AG04449 (cell line): ENCODE measurements at places on chromosomes 5 and 9.

- no peak for DNase-seq
Measured at GRCh38 chr5:81883371-81883770, 88.5 kb upstream of the ATG10 start.

DNA sequence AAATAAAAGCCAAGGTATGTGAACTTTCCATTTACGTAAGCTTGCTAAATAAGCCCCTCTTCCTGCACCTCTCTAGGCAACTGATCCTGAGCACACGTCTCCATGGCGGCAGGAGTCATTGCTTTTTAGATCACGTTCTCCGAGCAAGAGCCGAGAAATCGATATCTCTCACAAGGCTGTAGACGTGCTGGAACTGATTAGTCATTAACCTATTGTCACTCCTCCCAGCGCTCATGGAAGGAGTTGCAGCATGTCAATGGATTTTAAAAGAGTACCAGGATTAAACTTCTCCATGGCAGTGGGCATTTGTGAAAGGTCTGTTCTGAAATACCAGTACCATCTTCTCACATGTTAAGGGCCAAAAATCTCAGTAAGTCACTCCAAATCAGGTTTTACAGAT lies 4.7 kb upstream of the ADCY2 start:
- DNase-seq: no peak

DNA sequence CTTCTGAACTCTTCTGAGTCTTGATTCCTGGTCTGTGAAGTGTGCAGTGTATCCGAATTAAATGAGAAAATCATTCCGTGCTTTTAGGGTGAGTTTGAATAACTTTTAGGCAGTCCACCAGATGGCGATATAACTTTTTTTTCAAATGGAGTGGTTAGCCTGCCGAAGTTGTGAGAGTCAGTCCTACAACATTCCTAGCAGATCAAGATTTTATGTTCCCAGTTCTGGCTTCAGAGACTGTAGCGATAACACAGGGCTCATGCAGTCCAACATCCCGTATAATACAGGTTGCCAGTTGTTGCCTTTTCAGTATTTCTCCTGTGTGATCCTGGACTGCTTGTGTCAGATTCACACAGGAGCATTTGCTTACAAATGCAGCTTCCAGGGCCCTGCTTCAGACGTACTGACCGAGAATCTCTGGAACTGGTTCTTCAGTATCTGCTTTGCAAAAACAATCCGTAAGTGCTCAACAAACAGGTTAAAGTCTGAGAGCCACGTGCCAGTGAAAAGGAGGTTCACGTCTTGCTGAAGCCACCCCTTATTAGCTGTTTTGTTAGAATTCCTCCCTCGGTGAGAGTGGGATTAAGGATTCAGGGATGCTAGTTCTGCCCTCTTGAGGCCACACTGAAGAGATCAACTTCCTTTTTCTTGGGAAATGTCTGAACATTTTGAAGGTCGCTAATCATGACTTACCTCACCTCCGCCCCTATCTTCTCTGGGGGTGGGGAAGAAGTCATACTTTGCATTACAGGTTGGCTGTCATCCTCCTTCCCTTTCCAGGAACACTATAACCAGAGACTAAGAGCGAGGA lies 22.8 kb downstream of the SMIM3 start:
- DNase-seq: no peak

DNA sequence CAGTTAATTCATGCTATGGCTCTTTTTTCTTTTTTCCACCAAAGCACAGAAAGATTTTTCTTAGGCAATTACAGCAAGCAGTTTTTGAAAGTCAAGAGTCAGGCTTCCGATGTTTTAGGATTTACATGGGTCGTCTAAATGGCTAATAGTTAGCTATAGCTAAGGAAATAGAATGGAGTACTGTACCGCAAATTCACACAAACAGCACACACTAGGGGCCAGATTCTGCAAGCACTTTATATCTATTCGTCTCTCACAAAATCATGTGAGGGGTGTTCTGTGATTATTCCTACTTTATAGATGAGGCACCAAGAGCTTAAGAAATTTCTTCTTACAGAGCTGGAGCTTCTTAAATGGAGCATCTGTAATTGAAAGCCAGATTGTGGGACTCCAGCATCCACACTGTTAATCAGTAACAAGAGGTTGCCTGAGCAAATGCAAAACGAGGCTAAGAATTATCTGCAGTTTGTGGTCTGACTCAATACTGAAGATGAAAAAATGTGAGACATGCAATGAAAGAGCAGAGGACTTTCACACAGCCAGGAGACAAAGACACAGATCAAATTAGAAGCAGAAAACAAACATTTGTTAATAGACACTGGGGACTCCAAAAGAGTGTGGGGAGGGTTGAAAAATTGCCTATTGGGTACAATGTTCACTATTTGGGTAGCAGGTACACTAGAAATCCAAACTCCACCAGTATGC lies 62.7 kb upstream of the CTXN3 start:
- DNase-seq: no peak

- DNase-seq: no peak
Measured at GRCh38 chr5:150625164-150625535, 15.3 kb upstream of the SYNPO start.

DNA sequence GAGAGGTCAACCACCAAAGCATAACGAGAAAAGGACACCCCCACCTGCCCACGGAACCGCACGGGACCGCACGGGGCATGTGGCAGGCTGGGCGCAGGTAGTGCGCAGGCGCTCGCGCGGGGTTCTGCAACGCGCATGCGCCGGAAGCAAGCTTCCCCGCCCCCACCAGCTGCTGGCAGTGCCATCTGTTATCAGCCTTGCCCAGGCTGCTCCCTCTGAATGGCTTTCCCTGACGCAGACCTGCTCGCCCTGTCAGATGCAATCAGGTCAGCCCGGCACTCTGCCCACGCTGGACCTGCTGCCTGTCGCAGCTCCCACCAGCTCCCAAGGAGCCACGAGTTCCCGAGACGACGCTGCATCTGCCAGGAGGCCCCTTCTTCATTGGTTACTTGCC lies 22.8 kb downstream of the PTCH1 start:
- DNase-seq: no peak

- no peak for DNase-seq
Measured at GRCh38 chr5:17046320-17046719, 110.2 kb upstream of the MYO10 start.

DNA sequence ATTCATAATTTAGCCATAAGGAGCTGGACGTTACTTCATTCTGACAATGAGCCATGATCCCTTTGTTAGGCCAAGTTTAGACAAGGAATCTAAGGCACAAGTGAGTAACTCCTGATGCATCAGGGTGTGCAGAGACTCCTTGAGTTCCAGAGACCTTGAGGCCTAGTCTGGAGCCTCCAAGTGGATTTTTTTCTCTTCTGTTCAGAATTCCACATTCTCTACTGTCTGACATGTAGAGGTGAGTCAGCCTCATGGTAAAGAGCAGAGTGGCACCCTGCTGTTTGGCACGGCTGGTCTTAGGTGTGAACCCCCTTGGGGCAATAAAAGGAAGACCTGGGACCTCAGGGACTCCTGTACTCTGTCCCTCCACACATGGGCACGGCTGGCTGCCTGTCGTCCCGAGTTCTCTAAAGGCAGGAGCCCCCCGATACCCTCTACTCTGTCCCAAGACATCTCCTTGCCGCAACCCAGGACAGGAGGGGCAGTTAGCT lies 22.0 kb upstream of the TGFBI start:
- DNase-seq: no peak

GRCh38 chr9:125137200-125137599 lies 6.1 kb downstream of the SCAI start:
- DNase-seq: peak; percentile 60

DNA sequence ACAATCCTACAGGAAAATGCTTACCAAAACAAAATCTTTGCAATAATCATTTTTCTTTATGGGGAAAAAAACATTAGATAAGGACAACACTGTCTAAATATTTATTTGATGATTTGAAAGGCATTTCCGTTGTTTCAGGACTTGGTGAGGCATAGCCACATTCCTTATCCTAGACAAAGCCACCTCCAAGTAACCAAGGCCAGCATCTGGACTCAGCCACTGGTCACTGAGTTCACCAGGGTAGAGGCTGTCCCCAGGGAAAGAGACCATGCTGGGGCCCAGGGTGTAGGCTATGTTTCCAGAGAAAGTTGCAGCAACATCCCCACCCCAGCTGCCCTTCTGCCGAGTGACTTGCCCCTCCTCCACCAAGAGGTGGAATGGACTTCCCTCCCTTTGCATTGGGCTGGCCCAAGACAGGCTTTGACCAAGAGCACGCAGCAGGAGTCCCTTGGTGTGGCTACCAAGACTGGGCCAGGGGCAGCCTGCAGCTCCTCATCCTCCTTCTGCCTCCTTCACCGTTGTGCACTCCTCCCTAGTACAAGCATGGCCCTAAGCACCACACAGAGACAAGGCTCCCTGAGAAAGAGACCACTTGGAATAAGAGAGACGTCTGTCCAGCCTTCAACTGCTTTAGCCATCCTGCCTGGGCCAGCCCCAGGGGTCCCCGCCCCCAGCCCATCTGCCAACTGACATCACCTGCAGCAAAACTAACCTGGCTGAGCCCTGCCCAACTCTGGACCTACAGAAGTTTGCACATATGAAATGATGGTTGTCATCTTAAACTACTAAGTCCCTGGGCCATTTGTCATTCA lies 68.1 kb upstream of the SPIN1 start:
- DNase-seq: no peak

DNA sequence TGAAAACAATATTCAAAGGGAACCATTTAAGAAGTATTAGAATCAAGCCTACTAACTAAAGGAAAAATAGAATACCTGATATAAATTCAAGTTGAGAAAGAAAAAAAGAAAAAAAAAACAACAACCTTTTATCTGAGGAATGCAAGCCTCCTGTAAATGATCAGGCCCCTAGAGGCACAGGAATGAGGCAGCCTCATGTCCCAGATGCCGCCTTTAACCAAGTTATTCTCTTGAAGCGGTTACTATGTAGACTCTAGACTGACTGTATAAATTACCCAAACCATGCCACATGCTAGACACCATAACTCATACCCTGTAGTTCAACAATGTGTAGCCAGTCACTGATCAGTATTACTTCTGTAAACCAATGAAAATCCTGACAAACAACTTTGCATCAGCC lies 929.6 kb downstream of the TAF11L14 start:
- no peak for DNase-seq

DNA sequence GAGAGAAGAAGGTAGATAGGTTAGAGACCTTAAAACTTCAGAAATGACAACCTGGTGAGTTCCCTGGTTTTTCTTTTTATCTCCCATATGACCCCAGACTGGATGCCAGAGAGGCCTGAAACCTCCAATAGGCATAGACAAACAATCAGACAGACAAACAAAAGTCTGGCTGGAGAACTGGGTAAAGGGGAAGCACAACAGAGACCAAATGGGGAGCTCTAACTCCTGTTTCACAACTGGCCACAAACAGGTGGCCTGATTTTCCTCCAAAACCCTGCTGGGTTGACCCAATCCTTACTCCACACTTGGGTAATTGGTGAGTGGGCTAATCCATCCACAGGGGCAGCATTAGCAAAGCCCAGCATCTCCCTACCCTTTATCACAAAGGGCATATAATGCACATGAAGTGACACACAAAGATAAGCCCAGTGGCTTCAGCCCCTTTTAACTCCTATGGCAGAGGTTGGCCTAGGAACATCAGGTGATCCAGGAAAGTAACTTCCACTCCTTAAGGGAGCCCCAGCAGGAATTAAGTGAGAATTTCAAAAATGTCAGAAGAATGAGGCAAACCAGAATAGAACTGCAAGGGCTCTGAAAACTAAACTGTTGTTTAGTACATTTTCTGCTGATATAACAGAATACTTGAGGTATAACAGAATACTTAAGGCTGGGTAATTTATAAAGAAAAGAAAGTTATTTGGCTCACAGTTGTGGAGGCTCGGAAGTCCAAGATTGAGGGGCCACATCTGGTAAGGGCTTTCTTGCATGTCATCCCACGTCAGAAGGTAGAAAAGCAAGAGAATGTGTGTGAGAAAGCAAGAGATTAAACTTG lies 60.9 kb upstream of the ROR2 start:
- no peak for DNase-seq

GRCh38 chr5:107661038-107661649 lies 9.6 kb downstream of the EFNA5 start:
- no peak for DNase-seq

GRCh38 chr5:77640589-77641396 lies 2.3 kb upstream of the OTP start:
- no peak for DNase-seq

DNA sequence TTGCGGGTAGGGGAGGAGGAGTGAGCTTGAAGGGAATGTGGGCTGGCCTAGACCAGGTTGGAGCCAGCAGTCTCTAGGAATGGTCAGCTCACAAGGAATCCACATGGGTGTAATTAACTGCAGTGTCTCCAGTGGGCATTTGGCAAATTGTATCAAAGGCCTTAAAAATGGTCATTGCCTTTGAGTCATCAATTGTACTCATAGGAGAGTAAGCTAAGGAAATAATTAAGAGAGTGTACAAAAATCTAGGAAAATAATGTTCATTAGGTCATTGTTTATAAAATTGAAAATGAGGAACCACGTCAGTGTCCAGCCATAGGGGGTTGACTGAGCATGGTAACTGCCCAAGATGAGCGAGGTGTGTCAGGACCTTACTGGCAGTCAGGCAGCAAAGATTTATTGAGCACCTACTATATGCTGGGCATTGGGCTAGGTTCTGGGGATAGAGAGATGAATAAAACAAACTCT lies 29.8 kb upstream of the RPL26L1 start:
- peak; percentile 86 for DNase-seq

DNA sequence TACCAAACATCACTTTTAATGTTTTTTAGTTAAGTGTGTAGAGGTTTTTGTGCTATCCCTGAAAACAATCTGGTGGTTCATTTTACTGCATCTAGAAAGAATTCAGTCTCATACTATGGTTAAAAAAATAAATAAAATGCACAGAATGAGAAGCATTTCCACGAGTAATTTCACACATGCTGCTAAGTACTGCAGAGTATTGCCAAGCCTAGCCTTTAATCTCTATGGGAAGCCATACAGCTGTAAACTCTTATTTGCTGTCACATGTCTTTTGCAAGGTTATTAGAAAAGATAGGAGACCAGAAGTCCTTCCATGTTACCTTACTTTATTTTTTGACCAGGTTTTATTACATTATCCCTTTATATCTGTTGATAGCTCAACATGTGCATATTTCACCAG lies 37.6 kb upstream of the MAN2A1 start:
- peak; percentile 50 for DNase-seq

GRCh38 chr5:119795768-119796167 lies 166.4 kb downstream of the FAM170A start:
- DNase-seq: no peak

DNA sequence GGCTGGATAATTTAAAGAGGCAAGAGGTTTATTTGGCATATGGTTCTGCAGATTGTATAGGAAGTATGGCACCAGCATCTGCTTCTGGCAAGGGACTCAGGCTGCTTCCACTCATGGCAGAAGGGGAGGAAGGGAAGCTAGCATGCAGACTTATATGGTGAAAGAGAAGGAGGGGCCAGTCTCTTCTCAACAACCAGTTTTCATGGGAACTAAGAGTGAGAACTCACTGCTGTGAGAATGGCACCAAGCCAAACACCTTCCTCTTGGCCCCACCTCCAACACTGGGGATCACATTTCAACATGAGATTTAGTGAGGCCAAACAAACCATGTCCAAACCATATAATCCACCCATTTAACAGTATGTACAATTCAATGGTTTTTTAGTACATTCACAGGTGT lies 113.3 kb upstream of the SHB start:
- no peak for DNase-seq

- DNase-seq: no peak
Measured at GRCh38 chr9:111599955-111600343, 502 bp upstream of the PTGR1 start.
